Right ventricle myocardium superior (tissue), 1 donor: ENCODE measurements at places on chromosomes 12 and 14.
A peak's percentile ranks its signal among the peaks of the same experiment; 100 is the strongest.

- no peak for DNase-seq
Measured at GRCh38 chr12:103814436-103814835, 26.6 kb downstream of the NT5DC3 start.

DNA sequence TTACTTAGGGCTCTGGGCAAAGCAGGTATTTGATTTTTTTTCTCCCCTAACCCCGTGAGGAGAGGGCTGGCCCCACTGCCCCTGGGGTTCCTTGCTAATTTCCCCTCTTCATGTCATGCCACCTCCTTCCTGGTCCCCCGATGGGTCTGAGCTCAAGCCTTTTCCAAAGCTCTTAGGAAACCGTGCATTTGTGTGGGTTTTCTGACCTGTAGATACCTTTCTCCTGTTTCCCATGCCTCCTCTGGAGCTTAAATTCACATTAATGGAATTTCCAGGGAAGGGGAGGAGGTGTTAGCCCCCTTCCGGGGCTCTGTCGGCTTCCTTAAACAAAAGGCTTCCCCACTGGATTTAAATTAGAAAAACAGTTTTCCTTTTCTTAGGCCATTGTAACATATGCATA lies 12.6 kb downstream of the SFSWAP start:
- DNase-seq = no peak

- DNase-seq = no peak
Measured at GRCh38 chr12:50211392-50212070, 44.4 kb upstream of the CERS5 start.

GRCh38 chr12:14514154-14514842 lies 53.4 kb downstream of the PLBD1 start:
- no peak for DNase-seq

- no peak for DNase-seq
Measured at GRCh38 chr12:48199774-48200221, 3.3 kb downstream of the OR10AD1 start.

DNA sequence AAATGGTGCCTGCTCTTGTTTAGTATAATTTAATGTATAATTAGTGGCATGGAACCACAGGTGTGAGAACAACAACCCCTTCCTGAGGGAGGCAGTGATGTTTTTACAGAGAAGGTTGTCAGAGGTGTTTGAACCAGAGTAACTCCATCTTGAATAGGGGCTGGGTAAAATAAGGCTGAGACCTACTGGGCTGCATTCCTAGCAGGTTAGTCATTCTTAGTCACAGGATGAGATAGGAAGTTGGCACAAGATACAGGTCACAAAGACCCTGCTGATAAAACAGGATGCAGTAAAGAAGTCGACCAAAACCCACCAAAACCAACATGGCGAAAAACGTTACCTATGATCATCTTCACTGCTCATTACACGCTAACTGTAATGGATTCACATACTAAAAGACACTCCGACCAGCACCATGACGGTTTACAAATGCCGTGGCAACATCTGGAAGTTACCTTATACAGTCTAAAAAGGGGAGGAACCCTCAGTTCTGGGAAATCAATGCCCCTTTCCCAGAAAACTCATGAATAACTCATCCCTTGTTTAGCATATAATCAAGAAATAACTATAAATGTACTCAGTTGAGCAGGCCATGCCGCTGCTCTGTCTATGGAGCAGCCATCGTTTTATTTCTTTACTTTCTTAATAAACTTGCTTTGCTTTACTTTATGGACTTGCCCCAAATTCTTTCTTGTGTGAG lies 47.8 kb upstream of the LTA4H start:
- no peak for DNase-seq

- no peak for DNase-seq
Measured at GRCh38 chr14:21215879-21216251, 53.4 kb downstream of the HNRNPC start.

- peak; percentile 53 for DNase-seq
Measured at GRCh38 chr12:106112145-106112821, 26.5 kb downstream of the NUAK1 start.

DNA sequence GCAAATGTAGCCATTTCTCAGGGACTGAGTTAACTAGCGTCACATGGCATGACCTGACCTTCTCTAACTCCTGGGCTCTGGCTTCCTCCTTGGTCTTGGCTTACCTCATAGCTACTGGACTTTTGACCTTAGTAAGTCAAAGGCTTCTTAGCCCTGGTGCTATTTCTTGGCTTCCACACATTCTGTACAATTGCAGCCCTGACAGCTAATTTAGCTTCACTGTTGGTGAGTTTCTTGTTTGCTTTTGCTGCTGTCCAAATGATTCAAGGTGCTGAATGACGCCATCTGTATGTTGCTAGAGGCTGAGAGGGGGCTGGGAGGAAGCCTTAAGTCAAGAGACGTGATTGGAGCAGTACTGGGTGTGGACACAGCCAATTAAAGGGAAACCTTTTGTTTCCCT lies 202.7 kb downstream of the PRKD1 start:
- DNase-seq = no peak

DNA sequence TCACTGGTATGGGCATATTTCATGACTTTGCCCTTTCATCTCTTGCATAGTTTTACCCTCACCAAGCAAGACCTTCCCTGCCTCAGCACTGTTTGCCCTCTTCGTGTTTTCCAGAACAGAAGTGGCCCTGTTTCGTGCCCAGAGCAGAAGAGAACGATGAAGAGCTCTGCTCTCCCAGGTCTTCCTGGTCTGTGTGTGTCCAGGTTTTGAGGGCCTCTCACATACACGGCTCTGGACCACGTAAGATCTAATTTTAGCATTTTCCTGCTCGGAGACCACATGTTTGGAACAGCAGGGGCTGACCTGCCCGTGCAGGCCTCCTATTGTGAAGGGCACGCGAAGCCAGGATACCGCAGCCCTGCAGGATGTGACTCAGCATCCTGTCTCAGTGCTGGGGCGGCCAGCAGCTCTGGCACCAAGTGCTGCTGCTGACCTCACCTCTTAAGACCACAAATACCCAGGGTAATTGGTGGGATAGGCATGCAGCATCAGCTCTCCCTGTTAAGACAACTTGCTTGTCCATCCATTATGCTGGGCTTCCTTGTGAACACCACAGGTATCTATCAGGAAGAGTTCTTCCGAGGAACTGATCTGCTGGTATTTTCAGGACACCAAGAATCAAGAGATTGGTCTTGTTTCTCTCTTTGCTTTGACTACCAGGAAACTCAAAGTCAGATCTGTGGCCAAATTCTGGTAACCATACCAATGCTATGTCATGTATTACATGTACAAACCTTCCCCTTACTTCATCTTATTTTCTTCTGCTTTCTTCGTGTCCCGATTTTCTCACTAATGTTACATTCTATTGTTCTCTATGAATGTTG lies 19.0 kb downstream of the SSH1 start:
- DNase-seq = peak; percentile 92

- no peak for DNase-seq
Measured at GRCh38 chr14:75318353-75318752, 39.7 kb downstream of the FOS start.

DNA sequence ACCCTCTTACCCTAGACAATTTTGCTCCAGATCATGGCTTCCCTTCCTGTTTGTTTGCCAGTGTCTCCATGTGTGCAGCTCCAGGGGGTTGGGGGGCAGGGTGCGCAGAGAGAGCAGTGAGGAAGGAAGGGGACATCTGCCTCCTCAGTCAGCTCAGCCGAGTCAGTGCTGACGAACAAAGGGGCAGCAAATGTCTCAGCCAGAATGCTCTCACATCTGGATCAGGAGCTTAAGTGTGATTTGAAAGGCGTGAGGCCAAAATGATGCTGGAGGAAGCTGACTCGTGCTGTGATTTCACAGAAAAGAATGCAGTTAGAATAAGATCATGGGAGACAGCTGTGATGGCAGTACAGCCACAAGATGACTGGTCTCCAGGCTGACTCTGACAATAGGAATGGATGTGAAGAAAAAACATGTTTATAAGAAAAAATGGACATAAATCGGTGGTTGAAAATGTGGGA lies 27.1 kb upstream of the CDK17 start:
- DNase-seq = no peak

GRCh38 chr12:122182887-122183587 lies at the start of gene LRRC43:
LRRC43 (plus strand) TSS chr12:122183123; CDS start chr12:122183145, 22 bp downstream.
- peak; percentile 61 for DNase-seq

DNA sequence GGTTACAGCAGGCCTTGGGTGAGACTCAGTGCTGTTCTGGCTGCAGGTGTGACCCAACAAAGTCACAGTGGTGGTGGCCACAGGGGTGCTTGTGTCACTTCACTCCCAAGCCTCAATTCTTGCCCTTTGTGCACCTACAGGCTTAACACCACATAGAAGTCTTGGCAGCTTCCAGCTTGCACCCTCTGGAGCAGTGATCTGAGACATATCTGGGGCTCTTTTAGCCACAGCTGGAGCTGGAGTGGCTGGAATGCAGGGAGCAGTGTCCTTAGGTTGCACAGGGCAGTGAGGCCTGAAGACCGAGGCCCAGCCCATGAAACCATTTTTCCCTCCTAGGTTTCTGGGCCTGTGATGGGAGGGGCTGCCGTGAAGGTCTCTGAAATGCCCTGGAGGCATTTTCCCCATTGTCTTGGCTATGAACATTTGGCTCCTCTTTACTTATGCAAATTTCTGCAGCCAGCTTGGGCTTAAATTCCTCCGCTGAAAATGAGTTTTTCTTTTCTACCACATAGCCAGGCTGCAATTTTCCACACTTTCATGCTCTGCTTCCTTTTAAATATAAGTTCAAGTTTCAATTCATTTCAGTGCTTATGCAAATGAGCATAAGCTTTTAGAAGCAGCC lies 37.7 kb downstream of the ADAM21 start:
- DNase-seq = no peak

- no peak for DNase-seq
Measured at GRCh38 chr12:110790301-110790700, 47.6 kb upstream of the PPP1CC start.

DNA sequence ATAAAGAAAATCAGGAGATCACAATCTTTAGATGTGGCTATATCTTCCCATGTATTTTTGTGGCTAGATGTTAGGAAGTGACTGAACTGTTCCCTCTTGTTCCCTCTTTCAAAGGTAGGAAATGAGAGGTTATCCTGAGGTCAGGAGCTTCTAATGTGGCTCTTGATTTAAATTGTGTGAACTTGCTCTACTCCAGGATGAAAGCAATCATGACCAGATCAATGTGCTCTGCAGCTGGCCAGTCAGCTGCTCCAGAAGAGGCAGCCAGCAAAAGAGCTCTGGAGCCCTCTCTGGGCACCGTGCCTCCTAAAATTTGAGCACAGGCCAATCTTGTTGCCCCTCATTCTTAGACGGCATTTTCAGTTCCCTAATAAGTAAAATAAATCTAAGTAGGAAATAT lies 32.0 kb downstream of the CDK17 start:
- DNase-seq = peak; percentile 51

- no peak for DNase-seq
Measured at GRCh38 chr12:123895451-123895850, 77.2 kb downstream of the CCDC92 start.

DNA sequence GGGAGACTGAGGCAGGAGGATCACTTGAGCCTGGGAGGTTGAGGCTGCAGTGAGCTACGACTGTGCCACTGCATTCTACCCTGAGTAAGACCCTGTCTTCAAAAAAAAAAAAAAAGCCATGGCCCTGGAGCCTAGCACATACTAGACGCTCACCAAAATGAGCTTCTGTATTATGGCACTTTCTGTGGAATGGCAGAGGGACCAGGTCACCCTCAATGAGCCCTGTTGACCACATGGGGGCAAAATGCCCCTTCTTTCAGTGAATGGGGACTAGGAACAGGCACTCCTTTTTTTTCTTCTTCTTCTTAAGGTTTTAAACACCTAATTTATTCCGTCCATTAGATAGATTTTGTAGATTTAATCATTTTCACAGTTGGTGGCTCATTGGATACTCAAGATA lies 50.5 kb downstream of the FAM222A start:
- no peak for DNase-seq

DNA sequence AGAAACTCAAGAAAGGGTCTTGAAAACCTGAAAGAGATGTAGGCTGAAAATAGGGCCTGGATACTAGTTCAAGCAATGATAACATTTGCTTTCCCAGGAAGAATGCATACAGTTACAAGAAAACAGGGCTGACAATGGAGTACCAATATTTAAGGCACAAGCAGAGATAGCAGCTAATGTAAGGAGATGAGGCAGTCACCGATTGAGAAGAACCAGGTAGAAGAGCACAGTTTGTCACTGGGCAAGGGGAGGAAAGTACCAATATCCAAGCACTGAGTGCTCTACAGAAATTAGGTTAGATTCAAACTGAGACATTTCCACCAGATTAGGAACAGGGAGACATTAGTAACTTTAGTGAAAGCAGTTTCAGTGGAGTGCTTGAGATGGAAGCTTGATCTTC lies 19.9 kb downstream of the RPS6KA5 start:
- DNase-seq = no peak

DNA sequence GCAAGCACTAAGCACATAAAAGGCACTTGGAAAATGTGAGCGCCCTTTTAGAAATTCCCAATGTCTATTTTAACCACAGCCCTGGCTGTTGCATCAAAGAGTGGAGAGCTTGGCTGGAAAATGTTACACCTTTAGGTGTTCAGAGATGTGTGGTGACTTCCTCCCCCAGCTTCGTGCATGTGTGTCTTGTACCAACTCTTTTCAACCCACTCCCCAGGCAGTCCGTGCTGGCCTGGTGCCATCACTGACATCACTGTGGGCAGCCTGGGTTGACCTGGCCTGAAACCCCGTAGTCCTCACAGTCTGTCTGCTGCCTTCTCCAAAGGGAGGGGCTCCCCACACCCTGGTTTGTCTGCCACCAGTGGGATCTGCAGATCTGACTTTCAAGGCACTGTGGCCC lies 101.8 kb downstream of the SCARB1 start:
- DNase-seq = no peak

DNA sequence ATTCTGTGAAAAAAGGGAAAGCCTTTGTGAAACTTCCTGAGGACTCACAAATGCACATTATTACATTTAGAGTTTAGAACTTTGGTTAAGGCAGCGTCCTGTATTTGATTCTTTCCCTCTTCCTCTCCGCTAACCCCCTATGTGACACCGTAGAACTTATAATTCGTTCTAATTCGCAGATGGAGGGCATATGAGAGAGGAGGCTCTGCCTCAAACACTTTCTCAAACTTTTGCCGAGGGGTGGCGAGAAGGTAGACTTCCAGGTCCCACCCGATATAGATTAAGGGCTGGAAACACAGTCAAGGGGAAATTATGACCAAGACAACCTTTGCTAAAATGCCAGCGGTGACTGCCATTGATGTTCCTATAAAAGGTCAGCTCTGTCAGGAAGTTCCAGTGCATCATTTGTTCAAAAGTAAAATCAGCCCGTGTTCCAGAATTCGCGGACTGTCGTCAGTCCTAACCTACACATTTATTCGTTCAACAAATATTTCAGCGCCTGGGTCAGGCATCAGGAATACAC lies 904 bp upstream of the PAPOLA start:
- DNase-seq = no peak

GRCh38 chr14:102187044-102187443 lies 47.3 kb downstream of the WDR20 start:
- no peak for DNase-seq

GRCh38 chr12:11577658-11578260 lies 71.7 kb upstream of the ETV6 start:
- no peak for DNase-seq
